Hepatocyte (in vitro differentiated cells): ENCODE measurements at places on chromosomes 7 and 10. TPM values are rescaled to one million over a fixed set of nuclear protein-coding genes. Genes with fewer than 3 reads are reported as not detected.
A peak's percentile ranks its signal among the peaks of the same experiment; 100 is the strongest.

DNA sequence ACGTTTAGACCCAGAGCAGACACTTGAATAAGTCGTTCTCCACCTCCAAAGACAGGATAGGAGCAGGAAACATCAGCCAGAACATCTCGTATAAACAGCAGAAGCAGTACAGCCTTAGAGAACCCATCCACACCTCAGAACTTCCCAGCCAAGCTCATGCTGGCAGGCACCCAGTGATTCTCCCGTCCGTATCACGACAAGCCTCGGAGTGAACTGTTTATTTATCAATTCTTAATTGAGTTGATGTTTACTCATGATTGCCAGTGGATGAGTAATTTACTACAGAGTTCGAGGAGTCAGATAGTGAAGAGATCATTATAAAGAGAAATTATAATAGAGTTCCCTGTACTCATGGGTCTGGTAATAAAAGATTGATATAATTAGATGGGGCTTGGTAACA lies 811.5 kb downstream of the LRMDA start:
- no peak for DNase-seq
- H3K4me3 ChIP-seq: no peak overlapping the region
- no peaks in the 10 kb centered on the region for H3K36me3 ChIP-seq

GRCh38 chr7:69431626-69432025 lies 166.6 kb upstream of the AUTS2 start:
- H3K4me1 ChIP-seq: peaks cover 10% of the 10 kb centered on the region
- no peaks in the 10 kb centered on the region for H3K27me3 ChIP-seq
- no peaks in the 10 kb centered on the region for H3K36me3 ChIP-seq
- H3K4me3 ChIP-seq: no peak overlapping the region

DNA sequence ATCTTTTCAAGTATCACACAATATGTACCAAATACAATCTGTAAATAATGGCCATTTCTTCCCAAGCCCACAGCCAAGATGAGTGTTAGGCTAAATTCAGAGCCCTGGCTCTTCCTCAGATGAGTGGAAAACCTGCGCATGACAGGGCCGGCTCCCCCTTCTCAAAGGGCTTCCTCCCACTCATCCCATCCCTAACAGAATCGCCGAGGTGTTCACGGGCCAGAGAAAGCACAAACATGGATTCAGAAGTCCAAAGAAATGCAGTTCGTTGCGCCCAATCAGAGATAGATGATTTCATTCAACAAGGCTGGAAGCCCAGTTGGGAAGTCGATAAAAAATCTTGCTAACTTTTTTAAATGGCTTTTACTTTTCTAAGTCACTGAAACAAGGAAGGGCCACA lies 121.8 kb downstream of the UBE2H start:
- H3K4me3 ChIP-seq: no peak overlapping the region
- DNase-seq: no peak
- peak overlapping the region; percentile 75 for H3K27ac ChIP-seq
- H3K36me3 ChIP-seq: no peaks in the 10 kb centered on the region

UPP1 gene
- polyA plus RNA-seq: 38.7 and 50.2 TPM in 2 replicates

DNA sequence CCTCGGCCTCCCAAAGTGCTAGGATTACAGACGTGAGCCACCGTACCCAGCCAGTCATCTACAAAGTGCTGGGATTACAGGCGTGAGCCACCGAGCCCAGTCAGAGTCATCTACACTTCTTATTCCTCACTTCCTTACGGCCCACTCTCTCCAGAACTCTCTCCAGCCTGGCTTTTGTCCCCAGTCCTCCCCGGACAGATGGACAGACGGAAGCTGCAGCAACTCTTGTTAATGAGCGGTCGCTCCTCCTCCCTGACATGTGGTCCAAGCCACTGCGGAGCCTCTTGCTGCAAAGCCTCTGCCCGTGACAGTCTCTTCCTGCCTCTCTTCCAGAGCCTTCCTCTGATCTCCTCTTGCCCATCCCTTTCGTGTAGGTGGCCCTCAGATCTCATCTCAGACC lies 45.9 kb downstream of the TMEM270 start:
- H3K36me3 ChIP-seq: no peaks in the 10 kb centered on the region
- no peaks in the 10 kb centered on the region for H3K4me1 ChIP-seq
- no peak overlapping the region for H3K4me3 ChIP-seq
- H3K27me3 ChIP-seq: no peaks in the 10 kb centered on the region
